Fibroblast of lung (primary cell): ENCODE measurements at places on chromosomes 6 and 20. TPM values are rescaled to one million over a fixed set of nuclear protein-coding genes. Genes with fewer than 3 reads are reported as not detected.

Gene MRAP2
- total RNA-seq = under 0.01 and 0.17 TPM in 2 replicates

Gene MICB
- 6.2 and 17.2 TPM in 2 replicates for total RNA-seq

Gene MEI4
- not detected in 2 replicates for total RNA-seq

Gene GNRH2
- total RNA-seq = not detected in 2 replicates

Gene DSE
- 89.2 and 106 TPM in 2 replicates for total RNA-seq

Gene C4A
- 21.1 and 46.0 TPM in 2 replicates for total RNA-seq

Gene OOEP
- 0.17 TPM in 1 of 2 replicates, not detected in the other for total RNA-seq

Gene GNAS-AS1
- 0.33 and 0.51 TPM in 2 replicates for total RNA-seq

Gene CALHM4
- not detected in 2 replicates for total RNA-seq

Gene FAM83C
- total RNA-seq = not detected in 2 replicates

Gene OR2H2
- not detected in 2 replicates for total RNA-seq

Gene TMEM74B
- not detected in 2 replicates for total RNA-seq

Gene MTG2
- 17.5 and 20.5 TPM in 2 replicates for total RNA-seq

Gene ERVFRD-1
- not detected in 2 replicates for total RNA-seq

Gene WFDC12
- not detected in 2 replicates for total RNA-seq

Gene FNDC1
- total RNA-seq = under 0.01 TPM in 2 replicates

Gene TRIM15
- not detected in 2 replicates for total RNA-seq

Gene MATN4
- total RNA-seq = under 0.01 TPM in 2 replicates

Gene TPD52L2
- total RNA-seq = 84.2 and 123 TPM in 2 replicates

Gene CASS4
- 14.9 and 17.7 TPM in 2 replicates for total RNA-seq

Gene MYLK4
- total RNA-seq = 0.26 and 0.33 TPM in 2 replicates

Gene GLP1R
- not detected in 2 replicates for total RNA-seq

Gene SCRT2
- total RNA-seq = not detected in 2 replicates

Gene NHLRC1
- 3.1 and 3.5 TPM in 2 replicates for total RNA-seq

Gene RIPPLY2
- total RNA-seq = 0.51 TPM in 1 of 2 replicates, not detected in the other
